ENCODE measurements at places on chromosomes 7 and 10.

DNA sequence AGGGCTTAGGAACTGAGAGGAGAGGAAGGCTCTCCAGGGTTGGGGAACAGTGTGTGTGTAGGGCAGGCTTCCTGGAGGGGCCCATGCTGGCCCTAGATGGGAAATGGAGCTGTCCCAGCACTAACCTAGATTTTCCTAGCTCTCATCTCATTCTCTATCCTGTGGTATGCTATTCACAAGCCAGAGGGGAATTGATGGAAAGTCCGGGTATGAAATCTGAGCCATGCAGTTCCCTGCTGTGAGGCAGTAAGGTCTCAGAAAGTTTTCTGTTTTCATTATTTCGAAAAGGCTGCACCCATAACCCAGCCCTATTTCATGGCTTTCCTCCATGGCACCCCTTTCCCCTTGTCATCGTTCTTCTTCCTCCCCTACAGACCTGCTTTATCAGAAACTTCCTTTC, 220.3 kb downstream of the RPS24 start:
- DNase-seq: no peak

DNA sequence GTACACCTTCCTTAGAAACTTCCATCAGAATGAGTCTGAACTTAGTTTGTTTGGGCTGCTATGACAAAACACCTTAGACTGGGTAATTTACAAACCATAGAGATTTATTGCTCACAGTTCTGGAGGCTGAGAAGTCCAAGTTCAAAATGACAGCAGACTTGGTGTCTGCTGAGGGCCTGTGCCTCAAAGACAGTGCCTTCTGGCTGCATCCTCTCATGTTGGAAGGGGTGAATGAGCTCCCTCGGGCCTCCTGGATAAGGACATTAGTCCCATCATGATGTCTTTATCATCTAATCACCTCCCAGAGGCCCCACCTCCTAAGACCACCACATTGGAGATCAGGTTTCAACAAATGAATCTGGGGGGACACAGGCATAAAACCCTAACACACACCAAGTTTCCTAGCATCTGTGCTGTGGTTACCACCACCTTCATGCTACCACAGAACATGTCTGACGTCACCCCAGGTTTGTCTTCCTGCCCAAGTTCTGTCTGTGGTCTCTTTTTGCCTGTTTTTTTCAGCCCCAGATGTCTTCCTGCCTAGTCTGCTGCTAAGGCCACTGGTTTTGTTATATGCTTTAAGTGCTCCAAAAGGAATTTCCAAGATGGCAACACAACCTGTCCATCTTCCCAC, 150.9 kb upstream of the COBL start:
- no peak for DNase-seq

- peak; percentile 81 for DNase-seq
These were observed 8.1 kb downstream of the TASOR2 start for GRCh38 chr10:5692461-5693358.

DNA sequence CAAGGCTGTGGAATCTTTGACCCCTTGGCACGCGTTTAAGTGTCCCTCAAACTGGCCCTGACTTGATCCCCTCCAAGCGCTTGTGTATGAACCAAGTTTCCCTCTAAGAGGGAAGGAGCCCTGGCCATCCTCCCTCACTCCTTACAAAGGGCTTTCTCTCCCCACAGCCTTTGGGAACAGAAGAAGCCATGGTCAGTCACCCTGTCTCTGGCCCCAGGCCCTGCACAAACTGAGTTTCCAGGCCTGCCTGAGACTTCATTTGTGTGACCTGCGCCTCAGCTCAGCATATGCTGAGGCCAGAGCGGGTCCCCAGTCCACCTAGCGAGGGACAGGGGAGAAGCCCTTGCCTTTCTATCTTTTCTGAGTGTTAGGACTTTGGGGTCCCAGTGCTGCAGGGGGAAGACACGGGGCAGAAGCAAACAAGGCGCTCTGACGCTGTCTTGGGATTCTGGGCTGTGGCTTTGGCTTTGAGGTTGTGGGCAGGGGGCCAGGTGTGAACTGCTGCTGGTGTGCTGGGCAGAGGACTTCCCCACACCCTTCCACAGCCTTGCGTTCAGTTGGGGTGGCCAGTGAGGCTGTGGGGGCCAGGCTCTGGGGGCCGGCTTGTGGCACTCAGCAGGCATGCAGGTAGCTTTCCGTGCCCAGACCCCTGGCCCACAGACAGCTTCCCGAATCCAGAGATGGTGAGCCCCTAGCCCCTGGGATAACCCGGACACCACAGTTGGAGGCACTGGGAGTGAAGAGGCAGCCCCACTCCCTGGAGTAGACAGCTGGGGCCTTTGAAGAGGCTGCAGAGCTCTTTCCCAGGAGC, 1.5 kb downstream of the RET start:
- peak; percentile 47 for DNase-seq

DNA sequence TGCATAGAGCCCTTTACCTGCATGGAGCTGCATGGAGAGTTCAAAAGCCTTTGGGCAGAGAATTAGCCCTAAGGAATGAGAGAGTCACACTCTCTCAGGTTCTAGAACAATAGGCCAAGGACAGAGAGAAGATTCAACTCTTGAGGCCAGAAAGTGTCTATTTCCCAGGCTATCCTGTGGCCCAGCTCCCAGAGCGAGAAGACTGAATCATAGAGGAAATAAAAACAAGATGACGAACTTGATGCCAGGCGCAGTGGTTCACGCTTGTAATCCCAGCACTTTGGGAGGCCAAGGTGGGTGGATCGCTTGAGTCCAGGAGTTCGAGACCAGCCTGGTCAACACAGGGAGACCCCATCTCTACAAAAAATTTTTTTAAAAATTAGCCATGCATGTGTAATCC, 18.3 kb upstream of the PODXL start:
- no peak for DNase-seq

Data from SK-N-DZ (cell line).